ENCODE measurements at places on chromosomes 11 and 22. TPM values are rescaled to one million over a fixed set of nuclear protein-coding genes. Genes with fewer than 3 reads are reported as not detected.

The KRTAP5-8 gene
- total RNA-seq, result 0.36 TPM

The TSG101 gene
- 67.3 TPM for total RNA-seq

The ZNF214 gene
- 4.7 TPM for total RNA-seq

The SLC22A6 gene
- not detected for total RNA-seq

The PRSS23 gene
- 826 TPM for total RNA-seq

The PRAME gene
- under 0.01 TPM for total RNA-seq

The CARD18 gene
- total RNA-seq, result not detected

The YWHAH gene
- 151 TPM for total RNA-seq

The DERL3 gene
- 0.36 TPM for total RNA-seq

The NFAM1 gene
- total RNA-seq, result under 0.01 TPM

The RPS3 gene
- 1,511 TPM for total RNA-seq

The ABCG4 gene
- total RNA-seq, result under 0.01 TPM

The PLEKHA7 gene
- total RNA-seq, result 1.1 TPM

The C11orf87 gene
- 4.3 TPM for total RNA-seq

All from osteoblast (primary cell).